ENCODE measurements at places on chromosomes 5 and 9. TPM values are rescaled to one million over a fixed set of nuclear protein-coding genes. Genes with fewer than 3 reads are reported as not detected.

- no peak for DNase-seq
- H3K36me3 ChIP-seq = peaks cover 15% of the 10 kb centered on the region
- no peak overlapping the region for H3K4me3 ChIP-seq
- no peaks in the 10 kb centered on the region for H3K27me3 ChIP-seq
- H3K4me1 ChIP-seq = no peaks in the 10 kb centered on the region
Observed at GRCh38 chr5:60916646-60917045, 28.2 kb downstream of the ERCC8 start.

Gene OBP2B
- total RNA-seq = not detected

- no peaks in the 10 kb centered on the region for H3K4me1 ChIP-seq
- H3K36me3 ChIP-seq = no peaks in the 10 kb centered on the region
- no peak overlapping the region for H3K4me3 ChIP-seq
- H3K27ac ChIP-seq = no peak overlapping the region
- H3K27me3 ChIP-seq = no peaks in the 10 kb centered on the region
Observed at GRCh38 chr5:3023656-3024055, 272.2 kb upstream of the IRX2 start.

DNA sequence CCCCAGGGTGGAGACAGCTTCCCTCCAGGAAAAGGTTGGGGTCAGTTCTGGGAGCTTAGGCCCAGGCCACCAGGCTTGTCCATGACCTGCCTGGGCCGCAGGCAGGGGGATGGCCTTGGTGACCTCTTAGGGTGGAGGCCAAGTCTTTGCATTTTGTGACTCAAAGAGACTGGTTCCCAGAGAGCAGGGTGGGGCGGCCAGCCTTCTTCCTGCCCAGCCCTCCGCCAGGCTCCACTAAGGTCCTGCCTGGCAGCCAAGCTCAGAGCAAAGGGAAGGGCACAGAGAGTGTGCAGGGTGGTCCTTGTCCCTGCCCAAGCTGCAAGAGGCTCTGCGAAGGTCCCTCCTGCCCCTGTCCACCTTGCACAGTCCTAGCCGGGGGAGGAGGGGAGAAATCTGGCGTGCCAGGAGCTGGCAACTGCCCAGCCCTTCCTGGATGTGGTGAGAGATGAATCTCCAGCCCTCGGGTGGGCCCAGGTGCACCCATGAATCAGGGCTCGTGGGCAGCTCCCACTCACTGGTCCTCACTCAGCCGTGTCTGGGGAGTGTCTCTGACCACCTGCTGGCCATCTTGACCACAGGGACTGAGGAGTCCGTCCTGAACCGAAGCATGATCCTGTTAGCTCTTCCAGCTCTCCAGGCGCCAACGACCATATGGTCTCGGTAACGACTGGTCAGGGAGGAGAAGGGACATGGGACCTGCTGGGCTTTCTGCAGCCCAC, 2.3 kb upstream of the PTGDS start:
- no peak overlapping the region for H3K4me3 ChIP-seq
- no peak overlapping the region for H3K27ac ChIP-seq
- H3K4me1 ChIP-seq = peaks cover 5% of the 10 kb centered on the region
- no peak for DNase-seq
- no peaks in the 10 kb centered on the region for H3K36me3 ChIP-seq
- no peaks in the 10 kb centered on the region for H3K27me3 ChIP-seq

- H3K27me3 ChIP-seq = no peaks in the 10 kb centered on the region
- no peak overlapping the region for H3K27ac ChIP-seq
- DNase-seq = no peak
- H3K36me3 ChIP-seq = no peaks in the 10 kb centered on the region
Observed at GRCh38 chr5:77494935-77495334, 2.8 kb upstream of the WDR41 start.

- no peaks in the 10 kb centered on the region for H3K36me3 ChIP-seq
- H3K27ac ChIP-seq = no peak overlapping the region
- H3K4me3 ChIP-seq = no peak overlapping the region
- no peak for DNase-seq
- H3K27me3 ChIP-seq = no peaks in the 10 kb centered on the region
Observed at GRCh38 chr9:126411948-126412284, 85.3 kb downstream of the MVB12B start.

Gene HTR4
- total RNA-seq = not detected

DNA sequence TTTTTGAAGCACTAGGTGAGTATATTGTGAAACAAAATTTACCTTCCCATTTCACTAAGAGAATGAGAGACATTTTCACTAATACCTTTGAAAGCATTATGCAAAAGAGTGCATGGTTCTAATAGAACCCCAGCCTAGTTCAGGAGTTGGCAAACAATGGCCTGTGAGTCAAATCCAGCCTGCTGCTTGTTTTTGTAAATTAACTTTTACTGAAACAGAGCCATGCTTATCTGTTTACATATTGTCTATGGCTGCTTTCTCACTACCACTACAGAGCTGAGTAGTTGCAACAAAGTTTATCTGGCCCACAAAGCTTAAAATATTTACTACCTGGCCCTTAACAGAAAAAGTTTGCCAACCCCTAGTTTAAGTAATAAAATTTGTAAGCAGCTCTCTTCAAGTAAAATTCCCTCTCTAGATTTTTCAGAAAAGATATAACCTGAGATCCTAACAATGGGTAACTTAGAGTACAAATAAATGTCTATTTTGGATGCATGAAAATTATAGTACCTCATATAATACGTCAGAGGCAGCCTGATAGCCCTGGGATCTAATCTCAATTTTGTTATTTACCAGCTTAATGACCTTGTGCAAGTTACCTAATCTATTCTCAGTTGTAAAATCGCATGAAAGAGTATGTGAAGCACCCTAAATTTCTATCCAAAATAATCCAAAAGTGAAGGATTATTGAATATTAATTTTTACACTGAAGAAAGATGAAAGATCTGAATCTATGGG, 50.7 kb upstream of the ARL15 start:
- no peaks in the 10 kb centered on the region for H3K27me3 ChIP-seq
- no peaks in the 10 kb centered on the region for H3K36me3 ChIP-seq
- H3K4me1 ChIP-seq = peaks cover 12% of the 10 kb centered on the region

- no peaks in the 10 kb centered on the region for H3K27me3 ChIP-seq
- H3K27ac ChIP-seq = no peak overlapping the region
- H3K36me3 ChIP-seq = peaks cover 2% of the 10 kb centered on the region
- no peaks in the 10 kb centered on the region for H3K4me1 ChIP-seq
Observed at GRCh38 chr9:127489471-127490115, 38.3 kb downstream of the LRSAM1 start.

Gene ARHGEF28
- total RNA-seq = 8.1 TPM

DNA sequence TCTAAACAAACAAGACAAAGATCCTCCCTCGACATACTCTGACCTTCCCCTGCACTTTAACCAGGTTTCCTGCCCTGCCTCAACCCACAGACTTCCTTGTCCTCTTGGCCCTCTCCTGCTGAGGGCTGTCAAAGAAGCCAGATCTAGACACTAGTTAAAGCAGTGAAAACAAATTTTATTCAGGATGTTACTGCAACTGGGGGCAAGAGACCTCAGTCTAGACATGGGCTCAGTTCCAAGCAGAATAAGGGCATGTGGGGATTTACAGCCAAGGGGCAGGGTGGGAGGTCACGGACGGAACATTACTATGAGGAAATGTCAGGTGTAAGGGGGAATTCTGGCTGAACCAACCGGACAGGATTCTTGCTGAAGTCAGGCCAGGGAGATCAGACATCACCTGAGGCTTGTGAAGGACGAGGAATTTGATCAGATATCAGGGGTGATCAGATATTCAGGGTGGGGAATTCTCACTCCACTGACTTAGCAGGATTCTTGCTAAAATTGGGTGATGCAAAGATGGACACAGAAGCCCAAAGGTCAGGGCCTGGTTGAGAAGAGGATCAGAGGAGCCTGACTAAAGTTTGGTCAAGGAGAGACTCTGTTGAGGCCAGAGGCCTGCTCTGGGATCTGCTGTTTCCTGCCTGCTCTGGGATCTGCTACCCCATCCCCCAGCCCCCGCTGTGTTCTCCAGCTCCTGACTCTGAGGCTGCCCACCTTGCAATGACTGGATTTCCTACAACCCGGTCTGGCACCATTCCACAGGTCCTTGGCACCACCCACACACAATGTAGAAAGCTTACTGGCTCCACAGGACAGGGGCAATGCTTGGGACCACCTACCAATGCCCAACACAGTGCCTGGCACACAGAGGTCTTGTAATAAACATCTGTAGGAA, 21.5 kb downstream of the GABBR2 start:
- H3K27ac ChIP-seq = no peak overlapping the region
- peaks cover 16% of the 10 kb centered on the region for H3K27me3 ChIP-seq
- H3K4me1 ChIP-seq = no peaks in the 10 kb centered on the region
- no peak for DNase-seq
- no peak overlapping the region for H3K4me3 ChIP-seq

DNA sequence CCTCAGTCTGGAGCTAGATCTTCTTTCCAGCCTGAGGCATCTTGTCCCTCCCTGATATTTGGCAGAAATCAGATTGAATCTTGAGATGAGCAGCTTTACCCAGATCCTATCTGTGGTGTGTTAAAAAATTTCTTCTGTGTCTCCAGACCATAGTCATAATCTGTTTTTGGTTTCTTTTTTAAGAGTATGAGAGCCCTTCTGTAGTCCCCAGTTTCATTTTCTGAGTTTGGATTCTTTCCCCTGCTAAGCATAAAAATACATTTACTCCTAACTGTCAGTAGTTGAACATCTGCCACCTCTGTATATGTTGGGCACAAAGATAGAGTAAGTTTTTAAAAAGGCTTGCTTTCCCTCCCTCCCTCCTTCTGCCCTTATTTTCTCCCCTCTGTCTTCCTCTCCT, 137.7 kb downstream of the CNTLN start:
- no peak for DNase-seq
- no peak overlapping the region for H3K4me3 ChIP-seq
- no peak overlapping the region for H3K27ac ChIP-seq
- no peaks in the 10 kb centered on the region for H3K36me3 ChIP-seq
- no peaks in the 10 kb centered on the region for H3K27me3 ChIP-seq

DNA sequence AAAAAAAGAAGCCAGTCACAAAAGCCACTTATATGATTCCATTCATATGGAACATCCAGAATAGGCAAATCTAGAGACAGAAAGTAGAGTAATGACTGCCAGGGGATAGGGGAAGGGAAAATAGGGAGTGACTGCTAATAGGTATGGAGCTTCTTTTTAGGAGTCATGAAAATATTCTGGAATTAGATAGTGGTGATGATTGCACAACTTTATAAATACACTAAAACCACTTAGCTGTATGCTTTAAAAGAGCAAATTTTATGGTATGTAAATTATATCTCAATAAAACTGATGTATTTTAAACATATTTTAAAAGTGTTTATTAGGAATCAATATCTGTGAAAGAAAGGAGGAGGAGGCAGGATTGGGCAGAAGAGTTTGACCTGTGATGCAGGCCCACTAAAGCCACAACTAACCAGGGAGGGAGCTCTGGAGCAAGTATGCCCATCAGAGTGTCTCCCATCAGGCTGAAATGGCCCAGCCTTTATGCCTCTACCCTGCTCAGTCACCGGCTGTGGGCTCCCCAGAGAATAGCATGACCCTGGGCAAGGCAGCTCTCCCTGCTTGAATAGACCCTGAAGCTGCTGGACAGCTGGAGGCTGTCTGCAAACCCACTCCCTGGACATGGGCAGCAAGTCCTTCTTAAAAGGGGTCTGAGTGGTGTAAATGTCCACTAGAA, 96.0 kb upstream of the SLC44A1 start:
- H3K27ac ChIP-seq = no peak overlapping the region
- DNase-seq = no peak
- no peaks in the 10 kb centered on the region for H3K27me3 ChIP-seq
- no peak overlapping the region for H3K4me3 ChIP-seq
- peaks cover 10% of the 10 kb centered on the region for H3K4me1 ChIP-seq

Gene KCNN2
- total RNA-seq = 0.29 TPM

Gene EXD3
- total RNA-seq = 8.5 TPM

Gene DMGDH
- not detected for total RNA-seq

GRCh38 chr5:180316586-180316985, 24.7 kb upstream of the MAPK9 start:
- no peak overlapping the region for H3K27ac ChIP-seq
- H3K36me3 ChIP-seq = peaks cover 39% of the 10 kb centered on the region
- DNase-seq = no peak
- H3K27me3 ChIP-seq = no peaks in the 10 kb centered on the region
- no peak overlapping the region for H3K4me3 ChIP-seq

Gene STXBP1
- 39.6 TPM for total RNA-seq

Gene INSYN2B
- total RNA-seq = 0.10 TPM

GRCh38 chr9:100880284-100880683, 148.2 kb upstream of the PLPPR1 start:
- no peak overlapping the region for H3K27ac ChIP-seq
- H3K27me3 ChIP-seq = no peaks in the 10 kb centered on the region

DNA sequence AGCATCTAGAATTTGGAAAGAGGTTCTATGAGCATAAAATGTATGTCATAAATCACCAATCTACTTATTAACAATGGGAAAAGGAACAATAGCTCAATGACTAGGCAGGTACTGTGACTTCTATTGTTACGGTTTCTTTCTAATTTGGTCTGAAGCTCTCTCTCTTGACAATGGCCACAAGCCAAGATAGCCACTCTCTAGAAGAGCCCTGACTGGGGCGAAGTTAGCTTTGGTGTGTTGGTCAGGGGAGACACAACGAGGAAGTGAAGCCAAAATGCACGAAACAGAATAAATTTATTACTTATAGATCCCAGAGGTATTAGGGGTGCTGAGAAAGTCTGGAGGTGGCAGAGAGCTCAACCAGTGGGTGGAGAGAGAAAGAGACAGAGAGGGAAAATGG, 9.4 kb upstream of the RAD23B start:
- H3K36me3 ChIP-seq = no peaks in the 10 kb centered on the region
- no peak for DNase-seq
- H3K4me1 ChIP-seq = peaks cover 14% of the 10 kb centered on the region
- no peak overlapping the region for H3K4me3 ChIP-seq

DNA sequence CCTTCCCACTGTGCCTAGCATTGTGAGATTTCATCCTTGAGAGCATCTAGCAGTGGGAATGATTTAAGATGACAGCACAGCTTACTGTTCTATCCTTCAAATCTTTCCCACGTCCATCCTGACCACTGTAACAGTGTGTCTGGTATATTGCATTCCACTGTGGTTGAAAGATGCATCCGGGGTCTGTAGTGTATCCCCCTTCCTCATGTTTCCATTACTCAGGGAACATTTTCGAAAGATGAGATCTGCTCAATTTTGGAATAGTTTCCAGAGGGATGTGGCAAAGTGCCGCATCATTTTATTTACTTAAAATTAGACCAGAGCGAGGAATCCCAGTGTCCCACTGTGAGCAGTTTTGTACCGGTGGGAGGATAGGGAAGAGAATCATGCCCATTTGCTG, 407.1 kb upstream of the PAPPA start:
- DNase-seq = peak; percentile 43
- H3K4me3 ChIP-seq = no peak overlapping the region
- peaks cover 7% of the 10 kb centered on the region for H3K4me1 ChIP-seq
- H3K27me3 ChIP-seq = no peaks in the 10 kb centered on the region
- peak overlapping the region; percentile 69 for H3K27ac ChIP-seq

GRCh38 chr9:103364753-103365152, 369.6 kb downstream of the CYLC2 start:
- no peaks in the 10 kb centered on the region for H3K36me3 ChIP-seq
- H3K4me3 ChIP-seq = no peak overlapping the region
- no peaks in the 10 kb centered on the region for H3K27me3 ChIP-seq
- peak; percentile 87 for DNase-seq
- H3K27ac ChIP-seq = no peak overlapping the region

DNA sequence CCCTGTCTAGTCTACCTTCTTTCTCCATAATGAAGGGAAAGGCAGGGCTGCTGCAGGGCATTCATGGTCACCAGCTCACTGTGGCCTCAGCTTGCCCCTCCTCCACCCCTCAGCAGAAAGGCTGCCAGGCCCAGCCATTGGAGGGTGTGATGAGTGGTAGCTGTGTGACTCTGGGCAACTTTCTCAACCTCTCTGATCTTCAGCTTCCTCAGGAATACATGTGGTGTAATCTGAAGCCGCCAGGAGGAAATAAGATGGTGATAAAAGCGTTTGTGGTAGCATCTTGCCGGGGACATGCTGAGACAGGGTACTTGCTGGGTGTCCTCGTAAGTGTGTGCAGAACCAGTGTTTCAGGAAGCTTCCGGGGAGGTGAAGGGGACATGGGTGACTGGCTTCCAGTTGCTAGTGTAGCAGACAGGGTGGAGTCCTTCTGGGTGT, 9.8 kb downstream of the CXCL14 start:
- H3K4me1 ChIP-seq = no peaks in the 10 kb centered on the region
- DNase-seq = no peak
- H3K4me3 ChIP-seq = no peak overlapping the region

Measured in astrocyte (in vitro differentiated cells and primary cell).